ENCODE measurements at places on chromosomes 4 and X. TPM values are rescaled to one million over a fixed set of nuclear protein-coding genes. Genes with fewer than 3 reads are reported as not detected.

CENPVL2 gene
- not detected for total RNA-seq

DNA sequence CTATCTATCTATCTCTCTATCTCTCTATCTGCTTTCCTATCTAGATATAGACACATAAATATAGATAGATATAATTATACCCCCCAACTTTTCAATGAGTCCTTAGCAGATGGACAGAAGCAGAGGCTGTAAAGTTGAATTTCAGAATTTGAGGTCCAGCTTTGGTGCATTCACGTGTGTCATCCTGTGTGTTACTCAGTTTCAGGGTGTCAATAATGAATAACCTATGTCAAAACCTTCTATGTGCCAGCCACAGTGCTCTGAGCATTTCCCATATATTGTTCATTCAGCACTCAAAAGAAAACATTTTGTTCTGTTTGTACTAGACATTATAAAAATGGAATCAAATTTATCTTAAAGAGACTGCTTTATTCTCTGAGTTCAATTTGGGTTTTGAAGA lies 310.0 kb downstream of the ARHGAP24 start:
- DNase-seq = no peak

GRCh38 chrX:106621836-106622235 lies 10.1 kb downstream of the RADX start:
- no peak for DNase-seq

DNA sequence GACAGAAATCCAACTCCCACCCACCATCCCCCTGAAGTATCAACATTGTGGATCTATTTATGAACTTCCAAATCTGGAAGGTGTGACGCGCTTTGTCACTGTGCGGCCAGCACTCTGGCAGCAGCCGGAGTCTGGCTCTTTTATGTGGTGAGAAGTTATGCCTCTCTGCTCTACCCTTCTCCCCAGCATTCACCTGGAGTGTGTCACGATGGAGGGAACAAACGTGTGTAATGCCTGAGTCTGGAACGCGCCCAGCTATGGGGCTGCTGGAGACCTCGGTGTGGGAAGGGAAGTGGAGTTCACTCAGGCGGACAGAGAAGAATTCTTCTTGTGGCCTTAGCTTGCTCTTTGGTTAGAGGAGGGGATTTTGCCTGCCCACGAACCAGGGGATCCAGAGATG lies 222.1 kb upstream of the RPL34 start:
- DNase-seq = no peak

GRCh38 chr4:73523126-73523525 lies 41.6 kb downstream of the AFM start:
- no peak for DNase-seq

ZCCHC12 gene
- 0.32 TPM for total RNA-seq

LRCH2 gene
- not detected for total RNA-seq
